ENCODE measurements at places on chromosomes 1 and 21.

- no peak for DNase-seq
Measured at GRCh38 chr1:231591466-231591865, 35.1 kb upstream of the DISC1 start.

GRCh38 chr1:201882665-201883132, 6.0 kb upstream of the SHISA4 start:
- no peak for DNase-seq

- no peak for DNase-seq
Measured at GRCh38 chr1:33860671-33861070, 3.2 kb upstream of the HMGB4 start.

DNA sequence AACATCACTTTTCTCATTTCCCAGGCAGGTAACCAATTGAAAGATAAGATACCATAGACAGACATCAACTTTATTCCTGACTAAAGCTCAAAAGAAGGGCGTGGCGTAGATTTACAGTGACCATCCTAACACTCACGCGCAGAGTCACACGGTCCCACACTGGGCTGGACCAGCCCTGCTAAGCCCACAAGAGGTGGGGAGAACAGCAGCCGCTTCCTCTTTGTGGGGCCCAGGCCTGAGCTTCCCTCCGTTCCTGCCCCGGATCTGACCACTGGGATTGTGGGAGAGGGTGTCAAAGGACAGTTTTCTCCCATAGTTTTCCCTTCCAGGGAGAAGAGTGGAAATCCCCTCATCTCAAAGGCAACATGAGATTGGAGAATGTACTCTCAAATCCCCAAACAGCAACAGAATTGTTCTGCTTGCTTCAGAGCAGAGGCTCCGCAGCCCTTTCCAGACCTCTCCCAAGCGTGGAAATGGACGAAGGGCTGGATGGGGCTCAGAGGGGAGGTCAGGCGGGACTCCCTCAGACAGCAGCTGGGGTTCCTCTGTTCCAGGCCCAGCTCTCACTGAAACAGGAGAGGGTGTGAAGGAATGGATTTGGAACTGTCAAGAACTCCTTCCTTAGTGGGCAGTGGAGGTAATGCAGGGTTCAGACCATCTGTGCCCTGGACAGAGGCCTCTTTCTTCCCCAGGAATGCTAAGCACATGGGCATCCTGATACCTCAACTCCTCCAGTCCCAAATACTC, 33.7 kb downstream of the L1TD1 start:
- DNase-seq: no peak

- no peak for DNase-seq
Measured at GRCh38 chr1:44076066-44076465, 42.6 kb upstream of the KLF17 start.

DNA sequence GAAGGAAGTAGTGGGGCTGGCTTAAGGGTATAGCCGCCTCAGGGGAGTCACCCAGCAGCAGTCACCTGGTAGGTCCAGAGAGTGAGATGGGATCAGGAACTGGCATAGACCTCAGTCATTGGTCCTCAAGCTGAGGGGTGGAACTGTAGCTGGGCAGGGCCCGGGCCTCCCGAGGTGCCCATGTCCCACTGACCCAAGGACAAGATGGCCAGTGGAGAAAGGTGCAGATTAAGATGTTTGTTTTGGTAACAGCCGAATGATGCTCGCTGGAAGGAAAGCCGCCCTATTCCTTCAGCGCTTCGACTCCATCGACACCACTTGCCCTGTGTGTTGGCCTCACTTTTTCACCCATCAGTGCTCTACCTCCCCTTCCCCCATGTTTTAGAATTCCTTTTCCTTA, 16.4 kb downstream of the COL9A2 start:
- no peak for DNase-seq

- DNase-seq: no peak
Measured at GRCh38 chr1:223211323-223211985, 68.4 kb upstream of the TLR5 start.

- no peak for DNase-seq
Measured at GRCh38 chr21:29237110-29238052, 61.3 kb upstream of the BACH1 start.

- no peak for DNase-seq
Measured at GRCh38 chr1:226985839-226986463, 45.9 kb downstream of the COQ8A start.

GRCh38 chr1:10280439-10281350, 70.3 kb downstream of the KIF1B start:
- DNase-seq: no peak

DNA sequence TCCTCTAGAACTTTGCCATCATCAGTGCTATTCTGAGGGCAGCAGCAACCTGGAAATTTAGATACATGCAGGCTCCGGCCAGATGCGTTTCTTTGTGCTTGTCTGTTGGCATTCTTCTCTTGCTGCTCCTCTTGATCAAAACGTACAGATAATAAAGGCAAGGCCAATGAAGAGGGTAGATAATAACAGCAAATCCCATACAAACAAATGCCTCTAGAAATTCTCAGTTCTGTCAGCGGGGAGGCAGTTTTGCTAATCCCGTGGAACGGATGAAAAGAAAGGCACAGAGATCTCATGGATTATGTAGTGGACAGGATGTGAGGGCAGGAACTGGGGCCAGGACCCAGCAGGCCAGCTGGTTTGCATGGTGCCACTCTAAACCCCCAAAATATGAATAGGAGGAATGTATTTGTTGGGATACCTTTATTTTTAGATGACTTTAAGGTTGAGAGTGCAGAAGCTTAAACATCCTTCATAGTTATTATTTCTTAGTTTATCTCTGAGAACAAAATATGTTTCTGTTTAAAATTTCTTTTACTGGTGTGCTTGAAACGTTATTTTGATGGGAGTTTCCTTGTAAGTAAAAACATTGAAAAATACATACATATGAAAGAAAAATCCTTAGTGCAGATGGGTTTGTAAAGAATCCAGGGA, 1.5 kb downstream of the ITSN1 start:
- DNase-seq: no peak

DNA sequence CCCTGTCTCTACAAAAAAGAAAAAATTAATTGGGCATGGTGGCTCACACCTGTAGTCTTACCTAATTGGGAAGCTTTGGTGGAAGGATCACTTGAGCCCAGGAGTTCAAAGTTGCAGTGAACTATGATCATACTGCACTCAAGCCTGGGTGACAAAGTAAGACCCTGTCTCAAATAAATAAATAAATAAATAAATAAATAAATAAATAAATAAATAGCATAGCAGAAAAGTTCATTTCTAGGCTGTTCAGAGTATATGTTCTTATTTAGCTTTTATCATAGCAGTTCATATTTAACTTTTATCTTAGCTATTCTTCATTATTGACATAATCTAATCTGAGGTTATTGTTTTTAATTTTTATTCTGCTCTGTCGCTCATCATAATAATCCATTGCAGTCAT, 8.7 kb upstream of the SEC16B start:
- no peak for DNase-seq

DNA sequence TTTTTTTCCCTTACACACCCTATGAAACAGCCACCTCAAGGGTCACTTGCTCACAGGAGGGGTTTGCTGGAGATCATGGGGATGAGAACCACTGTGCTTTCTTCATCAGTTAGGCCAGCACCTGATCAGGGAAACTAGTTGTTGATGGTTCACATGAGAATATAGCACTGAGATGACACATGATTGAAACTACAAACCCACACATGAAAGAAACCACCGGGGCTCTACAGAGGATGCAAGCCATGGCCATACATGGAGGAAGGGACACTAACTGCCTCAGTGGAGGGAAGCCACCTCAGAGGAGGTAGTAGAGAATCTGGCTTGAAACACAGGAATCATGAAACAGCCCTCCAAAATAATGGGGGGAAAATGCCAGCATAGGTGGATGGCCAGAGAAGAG, 63.2 kb downstream of the PRKAB2 start:
- DNase-seq: no peak

GRCh38 chr1:110673805-110674336, 869 bp downstream of the KCNA3 start:
- peak; percentile 11 for DNase-seq

- DNase-seq: no peak
Measured at GRCh38 chr1:111734856-111735255, 4.3 kb downstream of the INKA2 start.

DNA sequence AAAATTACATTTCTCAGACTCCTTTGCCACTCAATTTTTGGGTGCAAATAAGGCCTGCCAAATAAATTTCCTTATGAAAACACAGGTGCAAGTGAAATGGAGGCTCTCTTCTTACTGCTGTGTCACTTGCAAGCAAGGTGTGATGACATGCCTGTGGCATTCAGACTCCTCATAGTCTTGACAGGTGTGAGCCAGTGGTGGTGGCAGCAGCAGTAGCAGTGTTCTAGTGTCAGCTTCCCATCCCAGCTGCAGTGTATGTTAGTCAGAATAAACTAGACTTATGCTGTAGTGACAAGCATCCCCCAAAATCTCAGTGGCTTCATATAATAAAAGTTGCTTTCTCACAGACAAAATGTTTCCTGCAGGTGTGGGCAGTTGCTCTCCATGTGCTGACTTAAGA, 3.8 kb upstream of the EEIG2 start:
- no peak for DNase-seq

DNA sequence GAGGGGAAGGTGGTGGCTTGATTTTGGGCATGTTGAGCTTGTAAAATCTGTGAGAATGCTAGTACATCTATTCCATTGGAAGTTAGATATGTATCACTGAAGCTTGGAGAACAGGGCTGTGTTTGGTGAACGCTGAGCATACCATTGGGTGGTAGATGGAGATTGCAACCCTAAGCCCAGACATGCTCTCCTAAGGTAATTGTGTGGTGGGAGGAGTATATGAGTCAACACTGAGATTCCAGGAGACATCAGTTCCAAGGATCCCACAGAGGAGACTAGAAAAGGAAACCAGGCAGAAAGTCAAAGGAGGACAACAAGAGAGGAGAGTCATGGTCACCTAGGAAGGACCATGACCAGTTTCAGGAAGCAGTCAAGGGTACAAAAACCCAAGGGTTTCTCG, 60.4 kb downstream of the KIF21B start:
- no peak for DNase-seq

- DNase-seq: no peak
Measured at GRCh38 chr1:25568834-25569596, 25.6 kb downstream of the LDLRAP1 start.

GRCh38 chr1:222618001-222618879, at the start of gene MIA3:
TSS of gene MIA3 (plus strand) at chr1:222618097. CDS start at chr1:222618111, 14 bp downstream.
- DNase-seq: peak; percentile 28

DNA sequence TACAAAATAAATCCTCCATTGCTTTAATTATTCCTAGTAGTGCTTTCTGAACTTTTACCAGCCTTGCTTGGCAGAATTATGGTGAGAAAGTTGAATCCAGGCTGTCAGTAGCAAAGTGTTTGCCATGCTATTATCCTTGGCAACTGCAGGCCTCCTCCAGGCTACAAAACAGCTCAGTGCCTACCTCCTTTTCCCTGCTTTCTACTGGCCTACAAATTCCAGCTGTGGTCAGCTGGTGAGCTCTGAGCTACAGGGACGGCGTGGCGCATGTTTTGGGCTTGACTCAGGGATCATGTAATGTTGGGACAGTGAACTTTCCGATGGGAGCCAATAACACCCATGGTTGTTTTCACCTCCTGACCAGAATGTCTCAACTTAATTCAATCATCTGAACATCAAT, 456.1 kb upstream of the ADAMTS5 start:
- no peak for DNase-seq

DNA sequence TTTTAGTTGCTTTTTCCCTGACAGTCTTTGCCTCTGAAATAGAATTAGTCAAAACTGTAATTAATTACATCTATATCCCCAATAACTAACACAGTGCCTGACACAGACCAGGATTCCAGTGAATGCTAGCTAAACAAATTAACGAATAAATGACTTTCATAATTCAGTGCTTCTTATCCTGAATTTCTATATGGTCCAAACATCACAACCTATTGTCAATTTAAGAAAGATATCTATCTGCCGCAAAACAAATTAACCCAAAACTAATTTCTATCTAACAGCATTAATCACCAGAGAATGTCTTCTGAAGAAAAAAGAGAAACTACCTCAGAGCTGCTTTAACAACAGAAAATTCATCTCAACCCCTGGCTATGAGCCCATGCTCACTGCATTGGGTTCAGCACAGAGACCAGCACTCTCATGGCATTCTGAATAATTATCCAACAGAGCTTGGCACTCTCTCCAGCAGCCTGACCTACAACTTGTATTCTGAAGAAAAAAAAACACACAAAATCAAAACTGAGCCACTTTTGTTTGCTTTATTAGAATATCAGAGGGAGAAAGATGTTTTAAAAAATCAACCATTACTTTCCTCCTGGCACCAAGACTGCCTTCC, 547.3 kb upstream of the BEND5 start:
- DNase-seq: no peak

DNA sequence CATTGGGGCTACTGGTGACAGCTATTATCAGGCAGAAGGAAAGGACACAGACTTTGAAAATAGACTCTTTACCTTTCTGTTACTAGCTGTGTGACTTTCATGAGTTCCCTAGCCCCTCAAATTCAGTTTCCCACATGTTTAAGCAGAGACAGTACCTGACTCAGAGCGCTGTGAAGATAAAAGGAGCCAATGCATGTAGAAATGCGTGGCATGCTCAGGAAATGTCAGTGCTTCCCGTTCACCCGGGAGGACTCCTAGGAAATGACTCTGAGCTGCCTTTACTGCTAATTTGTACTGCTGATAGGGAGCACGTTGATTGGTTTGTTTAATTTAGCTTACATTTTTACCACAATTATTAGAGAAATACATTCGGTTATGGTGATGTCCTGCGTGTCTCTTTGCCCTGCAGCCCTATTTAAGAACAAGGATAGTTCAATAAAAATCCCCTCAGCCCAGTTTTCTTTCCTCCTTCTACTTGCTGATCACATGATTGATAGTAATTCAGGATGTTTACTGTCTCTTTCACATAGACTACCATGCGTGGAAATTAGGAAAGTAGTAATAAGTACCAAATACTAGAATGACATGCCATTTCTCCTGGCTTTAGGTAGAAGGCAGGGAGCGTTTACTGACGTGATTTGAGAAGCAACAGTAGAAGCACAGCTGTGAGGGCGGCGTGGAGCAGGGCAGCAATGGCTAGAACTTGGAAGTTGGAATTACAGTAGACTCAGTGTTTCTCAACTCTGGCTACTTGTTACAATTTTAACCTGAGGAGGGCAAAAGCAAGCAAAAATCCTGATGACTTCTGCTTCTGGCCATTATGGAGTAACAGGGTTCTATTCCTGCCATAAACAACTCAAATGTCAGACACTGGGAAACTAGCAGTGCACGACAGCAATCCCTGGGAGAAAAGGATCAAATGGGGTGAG, 15.9 kb downstream of the PDIK1L start:
- no peak for DNase-seq

DNA sequence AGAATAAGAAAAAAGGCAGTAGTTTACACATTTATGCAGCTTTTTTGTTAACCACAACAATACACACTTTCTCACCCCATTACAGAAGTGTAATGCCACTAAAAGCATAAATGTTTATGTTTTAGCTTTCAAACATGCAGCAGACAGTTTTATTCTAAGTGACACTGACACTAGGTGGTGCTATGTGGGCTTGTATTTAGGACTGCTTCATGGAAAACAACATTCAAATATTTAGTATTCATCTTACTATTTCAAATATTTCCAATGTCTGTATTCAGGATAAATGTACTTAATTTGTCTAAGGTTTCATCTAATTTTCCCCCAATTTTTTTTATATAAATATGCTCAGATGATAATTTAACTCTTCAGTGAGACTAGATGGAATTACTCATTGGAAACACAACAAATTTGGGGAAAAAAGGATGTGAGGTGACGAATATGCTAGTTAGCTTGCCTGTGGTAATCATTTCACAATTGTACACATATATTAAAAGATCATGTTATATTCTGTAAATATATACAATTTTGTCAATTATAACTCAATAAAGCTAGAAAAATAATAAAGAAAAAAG, 71.4 kb downstream of the USP1 start:
- no peak for DNase-seq

- no peak for DNase-seq
Measured at GRCh38 chr21:35344582-35344981, 295.5 kb upstream of the RUNX1 start.
